ENCODE measurements at places on chromosomes 7 and 10.

DNA sequence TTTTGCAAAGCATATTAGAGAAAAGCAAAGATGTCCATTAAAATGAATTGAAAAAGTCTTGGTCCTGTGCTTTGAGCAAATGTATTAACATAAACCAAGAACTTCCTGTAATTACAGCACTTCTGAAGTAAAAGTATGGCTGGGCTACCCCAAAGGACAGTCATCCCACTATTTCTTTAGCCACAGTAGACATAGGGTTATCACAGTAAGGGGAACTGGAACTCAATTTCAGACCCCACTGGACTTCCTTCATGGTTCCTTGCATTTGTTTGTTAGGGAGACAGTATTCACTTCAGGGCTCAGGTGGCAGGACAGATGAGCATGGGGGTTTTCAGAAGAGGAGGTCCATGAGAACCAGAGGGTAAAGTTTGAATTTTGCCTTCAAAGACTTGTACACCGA, 203.1 kb upstream of the PDE1C start:
- no peak for DNase-seq

DNA sequence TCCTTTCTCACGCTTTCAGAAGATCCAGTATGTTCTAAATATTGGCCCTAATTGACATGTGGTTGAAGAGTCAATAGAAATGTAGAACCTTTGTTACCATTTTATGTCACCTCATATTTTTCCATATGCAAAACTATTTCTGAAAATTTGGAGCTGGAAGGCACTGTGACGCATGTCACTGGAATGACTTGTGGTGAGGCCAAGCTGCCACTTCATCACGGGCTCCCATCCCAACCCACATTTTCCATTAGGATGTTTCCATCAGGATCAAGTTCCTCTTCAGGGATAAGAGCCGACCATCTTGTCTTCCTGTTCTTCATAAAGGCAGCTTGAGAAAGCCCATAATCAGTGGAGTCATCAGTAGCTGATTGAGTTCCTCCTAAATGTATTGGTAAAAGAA, 1241.7 kb downstream of the GATA3 start:
- DNase-seq, result no peak

GRCh38 chr10:132809232-132810140, 23.5 kb upstream of the NKX6-2 start:
- DNase-seq, result no peak

DNA sequence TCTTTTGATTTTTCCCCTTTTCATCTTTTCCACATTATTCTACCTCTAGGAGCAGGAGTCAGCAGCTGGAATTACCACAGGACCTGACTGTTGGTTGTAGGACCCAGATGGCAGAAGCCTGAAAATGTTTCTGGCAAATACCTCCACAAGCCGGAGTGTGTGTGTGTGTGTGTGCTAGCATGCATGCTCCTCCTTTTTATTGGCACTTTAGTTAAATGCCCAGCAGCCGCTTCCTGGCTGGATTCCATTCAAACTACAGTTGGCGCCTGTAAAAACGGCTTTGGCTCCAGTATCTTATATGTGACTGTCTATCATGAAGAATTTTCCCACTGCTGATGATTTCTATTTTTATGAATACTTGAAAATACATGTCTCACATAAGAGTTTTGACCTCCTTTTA, 319.7 kb upstream of the SP4 start:
- DNase-seq, result no peak
